ENCODE measurements at places on chromosomes 3 and 15.

GRCh38 chr15:66483131-66483566, 14.4 kb downstream of the SNAPC5 start:
- DNase-seq = no peak

GRCh38 chr3:123296261-123296660, 94.5 kb downstream of the SEC22A start:
- no peak for DNase-seq

GRCh38 chr3:58214484-58215316, 3.9 kb upstream of the DNASE1L3 start:
- peak; percentile 89 for DNase-seq

DNA sequence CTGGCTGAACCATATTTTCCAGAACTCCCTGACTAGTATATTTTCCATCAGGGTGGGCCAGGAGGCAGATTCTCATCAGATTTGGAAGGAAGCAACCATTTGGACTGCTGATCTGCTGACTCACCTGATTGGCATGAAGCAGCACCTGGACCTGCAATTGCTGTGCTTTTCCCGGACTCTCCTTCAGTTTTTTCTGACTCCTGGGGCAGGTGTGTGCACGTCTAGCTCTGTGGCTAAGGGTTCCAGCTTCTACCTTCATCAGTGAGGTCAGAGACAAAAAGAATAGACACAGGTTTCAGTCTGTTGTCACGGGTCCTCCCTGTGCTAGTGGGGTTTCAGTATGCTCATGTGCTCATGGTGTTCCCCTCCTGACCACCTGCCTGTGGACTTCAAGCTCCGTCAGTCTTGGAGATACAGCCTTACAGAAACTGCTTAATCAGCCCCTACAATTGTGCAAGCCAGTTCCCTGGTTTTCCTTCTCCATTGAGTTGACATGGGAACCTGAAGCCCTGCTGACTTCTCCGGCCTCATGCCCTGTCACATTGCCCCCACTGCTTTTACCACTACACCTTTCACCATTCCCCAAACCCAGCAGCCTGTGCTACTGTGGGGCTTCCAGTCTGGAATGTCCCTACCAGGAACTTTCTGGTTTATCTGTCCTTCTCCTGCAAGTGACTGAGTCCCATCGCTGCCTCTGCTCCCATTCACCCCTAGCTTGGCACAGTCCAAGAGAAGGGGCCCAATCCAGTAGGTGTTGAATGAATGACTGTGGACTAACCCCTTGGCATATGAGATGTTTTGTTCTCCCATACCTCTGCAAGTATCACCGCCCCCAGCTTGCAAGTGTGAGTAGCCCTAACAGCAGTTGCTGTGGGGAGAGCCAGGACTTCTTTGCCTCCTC, 31.7 kb downstream of the HMCES start:
- DNase-seq = peak; percentile 79

DNA sequence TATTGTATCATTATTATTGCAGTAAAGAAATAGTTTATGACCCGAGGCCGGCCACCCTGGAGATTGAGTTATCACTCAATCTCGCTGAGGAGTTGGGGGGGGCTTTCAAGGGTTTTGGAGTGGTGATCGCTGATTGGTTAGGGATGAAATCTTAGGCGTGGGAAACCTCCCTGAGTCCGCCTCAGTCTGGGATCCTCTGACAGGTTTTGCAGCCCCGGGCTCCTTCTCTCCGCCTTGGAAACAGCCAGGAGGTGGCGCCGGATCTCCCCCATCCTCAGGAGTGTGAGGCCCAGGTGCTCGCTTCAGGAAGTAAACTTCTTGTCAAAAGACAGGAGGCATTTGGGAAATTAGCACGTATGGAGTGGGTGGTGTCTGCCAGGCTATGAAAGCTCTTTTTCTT, 41.1 kb upstream of the SEC61A1 start:
- DNase-seq = peak; percentile 56

- DNase-seq = no peak
Observed at GRCh38 chr15:38193496-38193895, 59.1 kb upstream of the SPRED1 start.

DNA sequence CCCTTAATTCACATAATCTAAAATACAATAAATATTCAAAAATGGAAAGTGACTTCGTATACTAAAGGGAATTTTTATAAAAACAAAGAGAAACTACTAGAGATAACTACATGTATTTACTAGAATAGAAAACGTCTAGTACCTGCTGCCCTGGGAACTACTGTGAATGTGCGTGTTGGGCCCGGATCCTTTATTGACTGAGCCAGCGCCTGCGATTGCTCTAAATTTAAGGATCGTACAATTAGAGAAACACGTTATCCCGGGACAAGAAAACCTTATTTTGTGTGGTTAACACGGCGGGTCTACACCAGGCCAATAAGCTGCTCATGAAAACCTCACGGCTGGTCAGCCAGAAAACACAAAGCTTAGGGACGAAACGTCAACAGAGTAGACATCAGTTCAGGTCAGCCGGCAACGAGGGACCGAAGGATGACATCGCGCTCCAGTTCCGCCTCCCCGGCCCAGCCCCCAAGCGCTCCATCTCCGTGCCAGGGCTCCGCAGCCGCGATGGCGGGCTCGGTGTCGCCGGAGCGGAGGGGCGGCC, 555 bp downstream of the TM2D3 start:
- peak; percentile 64 for DNase-seq

DNA sequence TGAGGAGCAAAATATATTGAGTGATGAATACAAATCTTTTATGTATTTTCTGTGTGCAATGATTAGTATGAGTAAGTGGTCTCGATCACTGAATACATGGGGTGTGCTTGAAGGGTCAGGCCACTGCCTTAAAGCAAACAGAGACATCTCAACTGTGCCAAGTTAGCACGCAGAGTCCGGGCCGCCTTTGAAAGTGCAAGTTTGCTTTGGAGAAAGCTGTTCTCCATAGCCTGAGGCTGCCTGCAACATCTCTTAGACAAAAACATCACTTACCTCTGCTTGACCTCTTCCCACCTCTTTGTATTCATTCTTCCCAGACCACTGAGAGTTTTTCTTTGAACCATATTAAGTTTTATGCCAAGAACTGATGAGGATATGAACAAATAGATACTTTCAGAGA, 267.0 kb downstream of the ZBTB20 start:
- DNase-seq = no peak

GRCh38 chr15:80582816-80583423, 112.2 kb upstream of the ABHD17C start:
- no peak for DNase-seq

- DNase-seq = no peak
Observed at GRCh38 chr3:53730576-53730975, 115.6 kb downstream of the CHDH start.

GRCh38 chr3:100289339-100289738, 28.5 kb downstream of the TBC1D23 start:
- DNase-seq = peak; percentile 37

DNA sequence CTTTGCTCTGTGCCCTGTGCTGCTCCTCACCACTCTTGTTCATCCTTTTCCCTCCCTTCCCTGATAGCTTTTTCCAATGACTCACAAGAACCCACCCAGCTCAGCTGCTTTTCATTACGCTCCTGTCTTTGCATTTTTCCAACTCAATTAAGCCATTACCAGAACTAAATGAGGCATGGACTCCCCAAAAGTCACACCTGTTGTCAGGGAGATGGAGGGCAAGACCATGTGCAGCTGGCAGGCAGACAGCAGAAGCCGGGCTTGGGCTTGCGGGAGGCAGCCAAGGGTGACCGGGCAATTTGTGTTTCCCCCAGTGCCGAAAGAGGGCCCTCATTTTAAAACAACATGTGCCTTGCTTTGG, 64.3 kb downstream of the CASR start:
- DNase-seq = no peak

DNA sequence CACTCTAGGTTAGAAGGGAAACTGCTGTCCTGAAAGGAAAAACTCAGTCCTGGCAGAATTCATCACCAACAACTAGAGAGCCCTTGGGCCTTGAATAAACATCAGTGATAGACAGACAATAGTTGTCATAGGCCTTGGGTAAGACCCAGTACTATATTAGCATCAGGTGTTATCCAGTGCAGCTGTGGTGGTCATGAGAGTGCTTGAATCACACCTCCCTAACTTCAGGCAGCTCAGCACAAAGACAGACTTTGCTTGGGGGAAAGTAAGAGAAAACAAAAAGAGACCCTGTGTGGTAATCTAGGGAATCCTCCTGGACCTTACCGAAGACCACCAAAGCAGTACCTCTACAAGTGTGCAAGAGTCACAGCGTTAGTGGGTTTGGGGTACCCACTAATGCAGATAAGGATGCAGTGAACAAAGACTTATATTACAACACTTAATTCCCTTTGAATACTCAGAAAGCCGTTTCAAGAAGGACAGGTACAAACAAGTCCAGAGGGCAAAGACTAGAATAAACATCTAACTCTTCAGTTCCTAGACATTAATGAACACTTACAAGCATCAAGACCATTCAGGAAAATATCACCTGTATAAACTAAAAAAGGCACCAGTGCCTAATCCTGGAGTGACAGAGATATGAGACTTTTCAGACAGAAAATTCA, 332.3 kb upstream of the EPHA3 start:
- no peak for DNase-seq

GRCh38 chr3:190502946-190503345, 10.9 kb upstream of the IL1RAP start:
- no peak for DNase-seq

- DNase-seq = no peak
Observed at GRCh38 chr3:145244327-145244726, 916.7 kb downstream of the PLOD2 start.

DNA sequence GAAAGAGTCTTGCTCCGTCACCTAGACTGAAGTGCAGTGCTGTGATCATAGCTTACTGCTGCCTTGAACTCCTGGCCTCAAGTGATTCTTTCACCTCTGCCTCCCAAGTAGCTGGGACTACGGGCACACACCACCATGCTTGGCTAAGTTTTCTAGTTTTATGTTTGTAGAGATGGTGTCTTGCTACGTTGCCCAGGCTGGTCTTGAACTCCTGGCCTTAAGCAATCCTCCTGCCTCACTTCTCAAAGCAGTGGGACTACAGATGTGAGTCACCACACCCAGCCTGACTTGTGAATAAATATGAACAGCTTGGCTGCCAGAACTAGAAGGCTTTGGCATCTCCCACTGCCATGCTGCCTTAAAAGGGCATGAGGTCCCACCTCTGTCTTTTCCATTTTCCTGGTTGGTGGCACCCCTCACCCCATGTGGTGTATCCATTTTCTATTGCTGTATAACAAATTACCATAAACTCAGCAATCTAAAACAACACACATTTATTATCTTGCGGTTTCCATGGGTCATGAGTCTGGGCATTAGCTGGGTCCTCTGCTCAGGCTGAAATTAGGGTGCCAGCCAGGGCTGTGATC, 44.3 kb downstream of the PTPRG start:
- DNase-seq = no peak

- peak; percentile 62 for DNase-seq
Observed at GRCh38 chr15:83559310-83559966, 94.5 kb upstream of the ADAMTSL3 start.

GRCh38 chr3:134480546-134480945, 5.2 kb downstream of the ANAPC13 start:
- no peak for DNase-seq

DNA sequence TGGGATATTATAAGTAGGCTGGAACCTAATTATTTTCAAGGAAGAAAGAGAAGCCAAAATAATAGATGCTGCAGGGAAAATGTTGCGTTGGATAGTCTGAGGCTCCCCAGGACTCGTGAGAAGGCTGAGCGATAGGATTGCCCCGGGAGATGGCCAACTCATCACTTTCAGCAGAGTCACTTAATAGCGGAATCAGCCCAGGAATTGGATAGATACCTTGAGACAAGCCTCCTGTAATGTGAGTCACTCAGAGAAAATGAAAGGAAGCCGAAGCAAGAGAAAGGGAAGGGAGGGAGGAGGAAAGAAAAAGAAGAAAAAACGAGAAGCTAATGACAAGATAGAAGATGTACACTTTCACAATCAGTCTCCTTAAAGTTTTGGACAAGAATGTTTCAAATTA, 94.3 kb downstream of the SQOR start:
- DNase-seq = no peak

- no peak for DNase-seq
Observed at GRCh38 chr3:59483191-59483590, 433.4 kb upstream of the CFAP20DC start.

DNA sequence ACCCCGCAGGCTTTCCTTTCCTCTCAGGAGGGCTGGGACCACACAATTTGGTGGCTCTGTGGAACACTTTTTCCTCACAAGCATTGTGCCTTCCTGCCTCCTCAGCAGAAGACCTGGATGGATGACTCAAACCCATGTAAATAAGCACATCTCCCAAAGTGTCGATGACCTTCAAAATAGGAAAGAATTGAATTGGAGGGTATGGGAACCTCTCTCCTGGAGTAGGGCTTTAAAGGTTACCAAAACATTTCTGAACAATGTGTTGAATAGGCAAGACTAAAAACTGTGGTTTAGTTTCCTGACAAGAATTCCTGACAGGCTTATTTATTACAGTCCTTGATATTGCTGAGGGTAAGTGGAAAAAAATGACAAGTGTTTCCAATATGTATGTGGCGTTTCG, 118.2 kb downstream of the ALDH1A2 start:
- DNase-seq = no peak

DNA sequence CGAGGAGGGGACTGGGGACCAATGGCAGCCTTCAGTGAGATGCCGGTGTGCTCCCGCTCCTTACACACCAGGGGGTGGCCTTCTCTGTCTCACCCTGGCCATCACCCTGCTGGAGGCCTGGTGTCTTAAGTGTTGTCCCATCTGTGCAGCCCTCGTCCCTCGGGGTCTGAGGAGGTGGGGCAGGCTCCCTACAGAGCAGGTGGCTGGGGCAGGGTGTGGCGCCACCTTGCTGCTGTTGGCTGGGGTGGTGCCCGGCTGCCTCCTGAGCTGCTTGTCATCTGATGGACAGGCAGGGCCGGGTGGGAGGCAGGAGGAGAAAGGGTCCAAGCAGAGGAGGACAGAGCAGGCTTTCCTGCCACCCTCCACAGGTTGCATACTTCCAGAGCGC, 25.9 kb downstream of the PTPN23 start:
- DNase-seq = no peak

- no peak for DNase-seq
Observed at GRCh38 chr15:64781299-64781698, 5.9 kb upstream of the RBPMS2 start.

- DNase-seq = no peak
Observed at GRCh38 chr3:162978136-162978535, 1481.5 kb downstream of the OTOL1 start.

DNA sequence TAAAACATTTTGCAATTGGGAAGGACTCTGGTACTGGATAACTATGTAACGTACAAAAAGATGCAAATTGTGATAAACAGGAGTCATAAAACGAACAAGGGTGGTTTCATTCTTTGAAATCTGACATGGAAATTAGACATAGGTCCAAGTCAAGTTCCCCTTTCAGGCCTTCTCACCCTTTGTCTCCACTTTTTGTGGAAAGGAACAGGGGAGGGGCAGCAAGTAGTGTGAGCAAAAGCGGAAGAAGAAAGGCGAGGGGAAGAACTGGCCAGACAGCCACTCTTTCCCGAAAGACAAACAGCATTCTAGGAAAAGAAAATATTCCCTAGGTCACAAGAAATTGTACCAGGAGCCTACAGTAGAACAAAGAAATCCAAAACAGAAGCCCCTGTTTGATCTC, 52.6 kb downstream of the MCF2L2 start:
- no peak for DNase-seq
